ENCODE measurements at places on chromosomes 3 and 15.

- DNase-seq, result no peak
Observed at GRCh38 chr3:53597136-53597915, 102.9 kb downstream of the CACNA1D start.

DNA sequence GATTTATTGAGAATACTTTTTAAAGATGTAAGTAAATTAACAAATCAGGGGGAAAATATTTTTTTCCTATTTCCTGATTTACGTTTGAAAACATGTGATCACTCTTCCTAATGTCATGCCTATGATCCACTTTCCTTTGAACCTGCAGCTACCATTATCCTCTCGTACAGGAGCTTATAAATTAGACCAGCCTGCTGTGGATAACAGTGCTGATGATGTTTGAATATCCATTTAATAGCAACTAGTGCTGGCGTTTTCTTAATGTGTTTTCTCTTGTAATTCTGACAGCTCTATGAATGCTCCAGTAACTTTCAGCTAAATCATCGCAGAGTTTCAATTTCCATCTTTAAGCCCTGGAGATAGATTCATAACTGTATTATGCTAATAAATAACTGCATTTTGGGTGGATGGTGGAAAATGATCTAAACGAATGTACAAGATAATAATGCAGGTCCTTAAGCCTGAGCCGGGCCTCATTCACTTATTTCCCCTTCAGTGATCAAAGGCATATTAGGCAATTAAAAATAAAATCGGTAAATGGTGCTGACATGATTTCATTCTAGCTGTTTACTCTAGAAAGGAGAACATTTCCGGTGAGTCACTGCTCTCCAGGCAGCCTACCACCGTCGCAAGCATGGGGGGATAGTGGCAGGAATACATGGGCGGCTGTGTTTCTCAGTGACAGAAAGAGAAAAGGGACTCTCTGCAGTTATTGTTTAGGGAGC is 58.5 kb upstream of the SLC24A5 start:
- no peak for DNase-seq

DNA sequence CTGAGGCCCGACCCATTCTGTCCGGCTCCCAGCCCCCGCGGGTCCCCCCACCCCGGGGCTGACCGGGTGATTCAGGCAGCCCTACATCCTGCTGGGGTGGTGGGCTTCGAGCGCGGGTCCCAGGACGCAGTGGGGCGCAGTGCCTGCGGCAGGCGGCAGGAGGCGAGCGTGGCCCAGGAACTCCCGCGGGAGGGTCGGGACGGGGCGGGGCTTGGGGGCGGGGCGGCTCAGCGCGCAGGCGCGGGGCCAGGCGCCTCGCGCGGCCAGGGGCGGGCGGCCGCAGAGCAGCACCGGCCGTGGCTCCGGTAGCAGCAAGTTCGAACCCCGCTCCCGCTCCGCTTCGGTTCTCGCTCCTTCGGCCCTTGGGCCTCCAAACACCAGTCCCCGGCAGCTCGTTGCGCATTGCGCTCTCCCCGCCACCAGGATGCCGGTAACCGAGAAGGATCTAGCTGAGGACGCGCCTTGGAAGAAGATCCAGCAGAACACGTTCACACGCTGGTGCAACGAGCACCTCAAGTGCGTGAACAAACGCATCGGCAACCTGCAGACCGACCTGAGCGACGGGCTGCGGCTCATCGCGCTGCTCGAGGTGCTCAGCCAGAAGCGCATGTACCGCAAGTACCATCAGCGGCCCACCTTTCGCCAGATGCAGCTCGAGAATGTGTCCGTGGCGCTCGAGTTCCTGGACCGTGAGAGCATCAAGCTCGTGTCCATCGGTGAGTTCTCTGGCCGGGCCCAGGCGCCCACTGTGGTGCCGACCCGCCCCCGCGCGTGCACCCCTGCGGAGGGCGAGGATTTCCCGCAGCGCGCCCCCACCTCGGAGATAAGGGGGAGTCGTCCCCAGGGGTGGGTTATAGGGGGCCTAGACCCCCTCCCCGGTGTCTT is at the start of gene FLNB:
TSS of gene FLNB (plus strand) at position 282 of the 885 bp plus-strand sequence. CDS start at position 425, 143 bp downstream.
- peak; percentile 49 for DNase-seq

DNA sequence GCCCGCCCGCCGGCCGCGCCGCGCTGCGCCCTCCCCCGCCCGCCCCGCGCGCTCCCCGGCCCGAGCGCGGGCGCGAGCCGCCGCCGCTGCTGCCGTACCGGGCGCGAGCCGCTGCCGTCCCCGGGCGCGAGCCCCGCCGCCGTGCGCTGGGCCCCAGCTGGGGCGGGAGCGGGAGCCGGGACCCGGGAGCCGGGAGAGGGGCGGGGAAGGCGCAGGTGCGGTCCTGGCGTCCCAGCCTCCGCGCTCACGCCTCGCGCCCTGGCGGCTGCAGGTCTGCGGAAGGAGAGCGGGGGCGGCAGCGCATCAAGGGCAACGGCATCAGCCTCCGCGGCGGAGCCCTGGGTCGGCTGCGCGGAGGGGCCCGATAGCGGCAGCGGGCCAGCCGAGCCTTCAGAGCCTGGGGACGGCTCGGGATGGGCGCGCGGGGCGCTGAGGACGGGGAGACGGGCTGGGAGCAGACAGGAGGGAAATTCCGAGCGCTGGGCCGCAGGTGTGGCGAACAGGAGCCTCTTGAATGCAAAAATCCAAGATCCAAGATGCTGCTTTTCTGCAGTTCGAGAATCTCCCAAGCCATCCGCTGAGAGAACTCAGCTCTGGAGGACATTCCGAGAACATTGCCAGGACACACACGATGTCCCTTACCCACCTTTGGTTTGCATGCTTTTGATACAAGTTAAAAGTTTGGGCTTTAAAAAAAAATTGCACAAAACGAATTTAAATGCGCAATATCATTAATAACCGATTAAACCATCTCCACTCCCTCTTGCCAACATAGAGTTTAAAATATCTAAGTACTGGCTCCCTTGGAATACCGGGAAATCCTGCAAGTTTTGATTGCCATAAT is 251.1 kb downstream of the TJP1 start:
- DNase-seq, result no peak

DNA sequence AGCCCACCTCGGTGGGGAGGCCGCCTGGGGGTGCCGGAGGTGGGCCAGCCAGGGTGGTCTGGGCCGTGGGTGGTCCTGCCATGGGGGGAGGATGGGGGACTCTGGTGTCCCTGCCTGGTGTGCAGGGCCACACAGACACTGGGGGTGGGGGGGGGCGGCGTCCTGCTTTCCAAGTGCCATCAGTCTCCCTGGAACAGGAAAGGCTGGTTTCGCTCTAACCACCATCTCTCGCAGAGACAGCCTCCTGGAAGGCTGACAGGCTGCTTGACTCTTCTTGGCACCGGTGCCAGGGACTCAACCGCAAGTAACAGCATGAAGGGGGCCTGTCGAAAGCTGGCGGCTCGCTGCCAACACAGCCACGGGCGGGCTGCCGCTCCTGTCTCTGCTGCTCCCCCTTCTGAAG is 40.3 kb downstream of the RGMA start:
- DNase-seq, result no peak
